Stimulated activated CD4-positive, alpha-beta T cell treated with anti-CD3 and anti-CD28 coated beads, Interleukin-12 subunit alpha, Interleukin-12 subunit beta, amount 100 ng/mL, for 48 hours (primary cell): ENCODE measurements at places on chromosomes 5 and 9.

- DNase-seq: no peak
Observed at GRCh38 chr9:83639266-83639665, 16.3 kb downstream of the IDNK start.

DNA sequence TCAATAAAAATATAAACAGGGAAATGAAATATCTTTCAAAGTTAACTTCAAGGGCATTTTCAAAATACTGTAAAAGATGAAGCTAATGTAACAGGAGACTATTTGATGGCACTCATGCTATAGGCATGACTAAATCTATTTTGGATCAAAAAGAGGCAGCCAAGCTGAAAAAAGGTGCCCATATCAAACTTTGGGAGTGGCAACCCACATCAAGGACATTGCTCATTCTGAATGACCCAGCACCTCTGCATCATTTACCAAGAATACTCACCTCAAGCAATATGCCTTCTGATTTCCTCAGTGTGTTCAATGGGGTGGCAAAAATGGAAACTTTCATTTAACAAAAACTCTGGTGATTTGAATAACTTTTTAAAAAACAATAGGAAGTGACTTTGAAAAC lies 853.3 kb downstream of the TLE1 start:
- no peak for DNase-seq

- no peak for DNase-seq
Observed at GRCh38 chr9:118305331-118305730, 601.1 kb downstream of the TLR4 start.

- DNase-seq: no peak
Observed at GRCh38 chr5:151230048-151230680, 6.3 kb upstream of the CCDC69 start.

- DNase-seq: no peak
Observed at GRCh38 chr5:882253-883183, 10.1 kb downstream of the BRD9 start.

- DNase-seq: no peak
Observed at GRCh38 chr9:134563397-134563796, 78.2 kb upstream of the COL5A1 start.

GRCh38 chr9:108642871-108643270 lies 212.9 kb downstream of the ACTL7B start:
- DNase-seq: no peak

DNA sequence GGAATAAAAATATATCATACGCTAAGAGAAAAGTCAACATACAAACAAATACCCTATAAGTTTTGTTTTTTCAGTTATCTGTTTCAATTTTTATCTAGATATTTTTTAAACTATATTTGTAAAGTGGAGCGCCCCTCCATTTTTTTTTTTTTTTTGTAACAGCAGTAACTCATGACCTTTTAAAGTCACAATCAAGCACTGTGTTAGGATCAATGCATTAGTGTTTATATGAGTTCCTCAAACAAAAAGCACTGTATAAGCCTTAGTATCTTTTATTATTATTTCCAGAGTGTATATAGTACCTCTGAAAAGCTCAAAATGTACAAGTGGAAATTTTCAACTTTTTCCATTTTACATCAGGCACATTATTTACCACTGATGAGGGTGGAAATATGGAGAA lies 20.6 kb downstream of the PFDN1 start:
- no peak for DNase-seq

GRCh38 chr5:59238126-59238902 lies 655.2 kb downstream of the PDE4D start:
- peak; percentile 17 for DNase-seq

DNA sequence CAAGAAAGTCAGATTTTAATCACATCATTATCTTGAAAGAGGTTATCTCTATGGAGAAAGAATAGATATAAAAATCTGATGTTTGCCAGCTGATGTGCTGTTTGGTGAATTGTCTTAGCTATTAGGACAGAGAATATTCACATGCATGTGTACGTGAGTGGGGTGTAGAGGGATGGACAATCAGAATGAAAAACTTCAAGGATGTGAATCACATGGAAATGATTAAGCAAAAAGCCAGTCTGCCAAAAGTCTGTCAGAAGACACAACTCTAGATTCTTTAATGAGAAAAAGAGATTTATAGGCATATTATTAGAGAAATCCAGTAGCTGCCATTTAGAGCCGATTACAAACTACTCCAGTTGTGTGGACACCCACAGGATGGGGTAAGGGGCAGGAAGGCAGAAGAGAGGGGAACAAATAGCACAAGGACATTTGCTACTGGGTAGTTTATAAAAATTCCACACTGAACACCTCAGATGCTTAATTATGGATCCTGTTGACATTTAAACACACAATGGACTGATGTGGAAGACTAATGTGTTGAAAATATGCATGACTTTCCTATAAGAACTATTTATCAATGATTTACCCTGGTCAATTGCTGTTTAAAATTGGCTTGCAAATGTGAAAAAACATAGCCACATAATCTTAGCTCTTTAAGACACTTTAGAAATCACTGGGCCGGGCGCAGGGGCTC lies 127.4 kb downstream of the PTTG1 start:
- no peak for DNase-seq

DNA sequence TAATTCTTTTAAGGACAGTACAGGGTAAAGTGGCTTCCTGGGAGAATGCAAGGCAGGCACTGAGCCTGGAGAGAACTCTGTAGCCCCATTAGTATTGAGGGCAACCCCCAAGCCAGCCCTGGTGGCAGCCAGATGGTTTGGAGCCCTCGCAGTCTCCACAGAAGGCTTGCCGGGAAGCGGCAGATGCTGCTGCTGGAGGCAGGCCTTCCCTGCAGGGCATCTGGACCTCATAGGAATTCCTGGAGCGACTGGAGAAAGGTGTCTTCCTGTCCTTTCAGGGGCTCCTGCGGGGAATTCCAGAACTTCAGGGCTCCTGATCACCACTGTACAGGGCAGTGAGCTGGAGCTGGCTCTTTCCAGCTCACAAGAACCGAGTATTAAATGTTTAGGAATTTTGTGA lies 167.5 kb downstream of the INSYN2B start:
- DNase-seq: no peak
